Stimulated activated CD4-positive, alpha-beta T cell treated with anti-CD3 and anti-CD28 coated beads, Interleukin-4, amount 100 ng/mL, for 48 hours (primary cell): ENCODE measurements at places on chromosomes 4 and X.

GRCh38 chrX:12011075-12011474, 127.2 kb upstream of the FRMPD4 start:
- no peak for DNase-seq

DNA sequence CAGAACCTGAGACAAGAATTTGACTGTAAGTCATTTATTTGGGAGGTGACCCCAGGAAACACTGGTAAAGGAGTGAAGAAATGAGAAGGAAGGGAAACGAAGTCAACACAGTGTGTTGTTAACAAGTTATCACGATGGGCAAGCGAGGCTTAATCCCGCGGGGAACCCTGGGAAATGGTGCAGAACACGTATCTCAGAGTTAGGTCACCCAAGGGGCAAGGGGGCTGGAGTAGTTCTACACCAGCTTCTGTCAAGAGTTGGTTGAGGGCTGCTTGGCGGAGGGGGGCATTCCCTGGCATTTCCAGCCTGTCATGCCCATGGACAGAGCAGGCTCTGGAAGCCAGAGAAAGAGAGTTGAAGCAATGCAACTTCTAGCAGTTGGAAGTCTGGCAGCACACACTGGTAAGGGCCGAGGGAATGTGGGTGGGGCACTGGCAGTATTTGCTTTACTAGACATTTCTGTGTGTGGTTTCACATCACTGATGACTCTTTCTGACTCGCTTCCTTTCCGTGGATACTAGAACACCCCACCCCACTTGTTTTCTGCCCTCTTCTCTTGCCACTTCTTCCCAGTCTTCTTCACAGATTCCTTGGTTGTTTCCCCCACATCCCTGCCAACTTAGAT, 52.2 kb upstream of the ADGRG2 start:
- DNase-seq, result no peak

DNA sequence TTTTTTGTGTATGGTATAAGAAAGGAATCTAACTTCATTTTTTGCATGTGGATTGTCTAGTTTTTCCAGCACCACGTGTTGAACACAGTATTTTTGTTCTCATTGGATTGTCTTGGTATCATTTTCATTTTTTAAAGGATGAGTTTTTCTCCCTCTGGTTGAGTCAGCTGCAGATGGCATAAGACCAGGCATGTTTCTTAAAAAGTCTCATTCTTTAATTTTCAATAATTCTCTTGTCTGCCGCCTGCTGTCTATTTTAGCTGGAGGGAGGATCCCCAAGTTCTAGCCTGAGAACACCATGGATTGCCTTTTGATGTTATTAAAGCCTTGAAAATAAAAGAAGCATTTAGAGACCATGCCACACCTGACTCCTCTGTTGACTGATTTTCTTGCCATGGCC, 263.8 kb downstream of the ARHGAP24 start:
- no peak for DNase-seq

- DNase-seq, result peak; percentile 24
These were observed 161.7 kb downstream of the BTC start for GRCh38 chr4:74632634-74633033.

DNA sequence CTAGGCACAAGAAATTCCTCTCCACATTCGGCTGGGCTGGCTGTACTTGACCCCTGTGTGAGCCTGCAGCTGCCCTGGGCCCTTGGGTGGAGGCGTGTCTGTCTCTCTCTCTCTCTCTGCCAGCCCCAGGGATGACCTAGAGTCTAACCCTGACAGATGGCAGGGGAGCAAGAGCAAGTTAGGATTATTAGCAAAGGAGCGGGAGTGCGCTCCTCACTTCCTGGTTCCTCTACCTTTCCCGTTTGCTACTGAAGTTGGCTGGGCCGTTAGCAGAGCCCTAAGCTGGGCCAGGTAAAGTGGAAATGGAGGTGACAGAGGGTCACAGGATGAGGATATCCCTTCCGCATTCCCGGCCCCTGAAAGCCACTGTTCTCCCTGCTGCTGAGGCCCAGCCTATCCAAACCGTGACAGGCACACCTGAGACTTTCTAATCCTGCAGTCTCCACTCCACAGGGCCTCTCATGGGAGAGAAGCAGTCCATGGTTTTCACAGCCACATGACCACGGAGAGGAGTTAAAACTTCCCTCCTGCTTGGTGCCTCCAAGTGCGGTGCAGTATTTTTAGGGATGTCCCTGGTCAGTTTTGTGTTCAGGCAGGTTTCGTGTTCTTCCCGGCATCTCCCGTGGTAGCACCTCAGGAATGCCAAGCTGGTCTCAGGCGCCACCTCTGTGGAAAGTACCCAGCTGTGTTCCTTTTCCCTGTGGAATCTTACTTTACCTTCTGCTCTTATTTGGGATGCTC, 79.3 kb downstream of the CLDN22 start:
- no peak for DNase-seq

DNA sequence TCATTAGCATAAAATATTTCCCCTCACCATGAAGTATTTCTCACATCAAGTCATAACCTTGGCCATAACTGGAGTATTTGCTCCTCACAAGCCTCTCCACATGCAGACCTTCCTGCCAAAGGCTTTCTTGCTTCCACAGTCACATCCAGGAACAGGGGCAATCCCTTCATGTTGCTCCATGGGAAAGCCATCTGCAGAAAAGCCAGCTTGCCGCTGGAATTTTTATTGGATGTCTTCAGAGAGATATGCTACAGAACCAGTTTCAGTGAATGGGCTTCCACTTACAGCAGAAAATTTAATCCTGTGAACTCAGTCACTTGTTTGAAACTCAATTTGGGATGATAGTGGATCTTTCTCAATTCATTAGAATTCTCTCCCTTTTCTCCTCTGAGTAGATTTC, 3.2 kb upstream of the CDKN2AIP start:
- no peak for DNase-seq

DNA sequence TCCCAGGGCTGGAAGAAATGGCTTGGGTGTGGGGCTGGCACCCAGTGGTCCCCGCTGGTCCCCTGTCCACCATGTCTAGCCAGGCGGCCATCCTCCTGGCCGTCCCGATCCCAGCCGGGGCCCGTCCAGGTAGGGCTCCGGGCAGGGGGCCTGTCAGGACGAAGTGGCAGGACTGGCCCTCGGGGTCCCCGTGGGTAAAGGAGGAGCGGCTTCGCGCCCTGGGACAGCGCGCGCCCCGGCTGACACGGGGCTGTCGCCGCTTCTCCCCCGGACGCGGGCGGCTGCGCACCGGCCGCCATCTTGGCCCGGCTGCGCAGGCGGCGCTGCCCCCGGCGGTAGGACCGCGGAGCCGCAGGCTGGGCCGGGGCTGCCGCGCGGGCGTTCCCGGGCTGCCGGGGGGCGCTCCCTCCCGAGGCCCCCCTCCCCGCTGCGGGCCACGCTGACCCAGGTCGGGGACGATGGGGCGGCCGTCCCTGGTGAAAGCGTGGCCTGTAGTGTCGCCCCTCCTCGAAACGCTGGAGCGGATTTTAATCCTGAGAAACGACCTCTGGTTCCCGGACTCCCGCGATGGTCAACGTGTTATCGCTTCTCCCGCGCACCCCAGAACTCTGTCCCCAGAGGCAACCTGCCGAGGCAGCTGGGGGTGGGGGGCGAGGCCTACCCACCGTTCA, 60.4 kb upstream of the BCOR start:
- DNase-seq, result no peak

DNA sequence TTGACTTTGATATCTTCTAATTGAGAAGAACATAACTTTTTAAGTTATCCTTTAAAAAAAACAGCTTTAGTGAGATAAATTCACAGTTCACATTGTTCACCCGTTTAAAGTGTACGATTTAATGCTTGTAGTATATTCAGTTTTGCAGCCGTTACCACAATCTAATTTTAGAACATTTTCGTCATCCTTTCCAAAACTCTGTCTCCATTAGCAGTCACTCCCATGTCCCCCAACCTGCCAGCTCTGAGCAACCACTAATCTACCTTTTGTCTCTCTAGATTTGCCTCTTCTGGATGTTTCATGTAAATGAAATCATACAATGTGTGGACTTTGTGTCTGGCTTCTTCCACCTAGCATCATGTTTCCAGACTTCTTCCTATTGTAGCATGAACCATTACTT, 38.6 kb downstream of the CLCN4 start:
- no peak for DNase-seq

- DNase-seq, result no peak
These were observed 229.8 kb downstream of the DKK2 start for GRCh38 chr4:106806158-106806797.

DNA sequence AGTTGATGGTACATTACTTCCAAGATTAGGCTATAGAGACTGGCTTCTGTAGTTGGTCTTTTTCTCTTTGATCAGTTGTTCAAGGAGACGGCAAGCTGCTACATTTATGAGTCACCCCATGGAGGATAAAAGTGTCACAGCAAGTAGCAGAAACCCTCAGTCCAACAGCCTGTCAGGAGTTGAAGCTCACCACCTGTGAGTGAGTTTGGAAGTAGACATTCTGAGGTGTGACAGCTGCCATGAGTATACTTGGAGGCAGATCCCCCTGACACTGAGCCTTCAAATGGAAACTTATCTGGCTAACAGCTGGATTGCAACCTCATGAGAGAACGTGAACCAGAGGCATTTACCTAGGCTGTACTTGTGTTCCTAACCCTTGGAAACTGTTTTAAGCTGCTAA, 68.0 kb downstream of the CCNG2 start:
- no peak for DNase-seq

DNA sequence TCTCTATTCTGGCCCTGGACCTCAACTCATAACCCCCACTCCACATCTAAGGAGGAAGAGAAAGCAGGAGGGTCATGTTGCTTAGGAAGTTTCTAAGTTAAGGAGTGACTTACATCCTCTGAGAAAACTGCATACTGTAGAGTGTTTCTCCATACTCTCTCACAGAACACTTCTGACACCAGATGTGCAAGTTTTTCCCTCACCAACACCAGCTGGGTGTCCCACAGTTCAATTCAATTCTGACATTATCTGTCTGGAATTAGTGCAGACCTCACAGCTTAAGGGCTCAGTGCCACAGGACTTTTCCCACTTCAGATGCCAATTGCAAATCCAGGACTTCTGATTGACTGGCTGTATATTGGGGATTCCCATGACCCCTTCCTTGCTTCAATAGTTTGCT, 89.0 kb upstream of the SFRP2 start:
- DNase-seq, result no peak

GRCh38 chr4:13700021-13700857, 72.7 kb upstream of the BOD1L1 start:
- DNase-seq, result no peak

GRCh38 chr4:101157415-101158133, 189.8 kb downstream of the PPP3CA start:
- no peak for DNase-seq

GRCh38 chr4:52824603-52825459, 37.3 kb upstream of the RASL11B start:
- DNase-seq, result no peak

GRCh38 chr4:79049840-79050540, 110.8 kb upstream of the PAQR3 start:
- no peak for DNase-seq

- DNase-seq, result no peak
These were observed 7.2 kb upstream of the IRF2 start for GRCh38 chr4:184481544-184481943.

DNA sequence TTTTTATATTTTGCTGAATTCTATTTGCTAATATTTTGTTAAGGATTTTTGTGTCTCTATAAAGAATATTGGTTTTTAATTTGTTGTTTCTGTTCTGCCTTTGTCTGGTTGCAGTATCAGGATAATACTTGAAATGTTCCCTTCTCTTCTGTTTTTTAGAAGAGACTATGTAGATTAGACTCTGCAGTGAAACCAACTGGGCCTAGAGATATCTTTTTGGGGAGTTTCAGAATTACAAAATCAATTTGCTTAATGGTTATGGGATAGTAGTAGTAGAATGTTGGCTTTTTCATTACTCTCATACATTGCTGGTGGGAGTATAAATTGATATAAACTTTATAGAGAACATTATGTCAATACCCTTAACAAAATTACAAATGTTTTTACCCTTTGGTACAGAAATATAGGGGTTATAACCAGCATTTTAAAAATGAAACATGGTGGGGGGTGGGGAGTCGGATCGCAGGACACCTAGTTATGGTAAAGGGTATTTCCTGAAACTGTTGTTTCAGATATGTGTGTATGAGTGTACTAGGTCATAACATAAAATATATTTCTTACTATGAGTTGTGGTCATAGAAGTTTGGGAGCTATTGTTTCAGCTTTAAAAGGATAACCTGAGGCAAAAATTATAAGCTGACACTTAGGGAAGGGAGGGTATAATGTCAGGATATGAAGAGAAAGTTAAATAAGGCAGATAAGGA, 29.0 kb downstream of the CLOCK start:
- DNase-seq, result no peak

DNA sequence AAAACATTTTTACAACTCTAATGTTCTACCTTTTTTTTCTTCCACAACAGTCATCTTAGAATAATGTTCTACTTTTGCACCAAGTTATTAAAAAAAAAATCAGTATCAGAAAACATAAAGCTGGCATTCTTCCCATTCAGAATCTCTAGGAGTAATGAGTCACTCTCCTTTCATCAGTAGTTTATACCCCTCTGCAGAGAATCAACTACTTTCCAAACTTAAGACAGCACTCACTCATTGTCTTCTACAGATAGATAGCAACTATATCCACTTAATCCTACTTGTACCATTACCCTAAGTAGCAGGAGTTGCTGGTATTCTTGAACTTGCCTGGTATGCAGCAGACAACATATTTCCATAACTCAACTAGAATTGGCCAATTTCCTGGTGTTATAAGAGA, 3.2 kb downstream of the TIGD4 start:
- no peak for DNase-seq

GRCh38 chr4:105458001-105458400, 15.9 kb downstream of the PPA2 start:
- DNase-seq, result no peak

DNA sequence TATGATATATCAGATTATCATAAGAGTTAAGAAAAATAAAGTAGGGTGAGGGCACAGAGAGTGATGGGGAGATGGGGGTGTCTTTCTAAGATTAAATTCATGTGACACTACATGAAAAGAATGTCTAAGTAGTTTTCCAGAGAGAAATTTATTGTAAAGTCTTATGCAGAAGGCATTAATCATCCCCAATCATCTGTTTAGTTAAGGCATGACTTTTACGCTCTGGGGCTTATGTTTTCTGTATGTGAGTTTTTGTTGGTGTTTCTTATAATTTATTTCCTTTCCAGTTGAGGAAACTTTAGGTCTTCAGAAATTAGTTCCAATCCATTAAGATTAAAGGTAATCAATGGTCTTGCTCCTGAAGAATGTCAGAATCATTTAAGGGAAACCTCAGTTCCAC, 383.0 kb upstream of the GALNT7 start:
- DNase-seq, result no peak

DNA sequence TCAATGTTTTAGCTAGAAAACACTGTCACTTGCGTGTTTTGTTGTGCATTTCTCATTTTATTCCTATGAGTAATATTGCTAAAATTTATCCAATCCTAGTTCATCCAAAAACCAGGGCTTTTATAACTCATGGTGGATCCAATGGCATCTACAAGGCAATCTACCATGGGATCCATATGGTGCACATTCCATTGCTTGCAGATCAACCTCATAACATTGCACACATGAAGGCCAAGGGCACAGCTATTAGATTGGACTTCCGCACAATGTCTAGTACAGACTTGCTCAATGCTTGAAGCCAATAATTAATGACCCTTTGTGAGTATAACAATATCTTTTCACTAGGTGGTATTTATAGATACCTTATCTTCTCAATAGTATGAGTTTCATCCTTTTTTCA, 57.2 kb upstream of the UGT2B7 start:
- no peak for DNase-seq
